ENCODE measurements at places on chromosomes 3 and 15.

DNA sequence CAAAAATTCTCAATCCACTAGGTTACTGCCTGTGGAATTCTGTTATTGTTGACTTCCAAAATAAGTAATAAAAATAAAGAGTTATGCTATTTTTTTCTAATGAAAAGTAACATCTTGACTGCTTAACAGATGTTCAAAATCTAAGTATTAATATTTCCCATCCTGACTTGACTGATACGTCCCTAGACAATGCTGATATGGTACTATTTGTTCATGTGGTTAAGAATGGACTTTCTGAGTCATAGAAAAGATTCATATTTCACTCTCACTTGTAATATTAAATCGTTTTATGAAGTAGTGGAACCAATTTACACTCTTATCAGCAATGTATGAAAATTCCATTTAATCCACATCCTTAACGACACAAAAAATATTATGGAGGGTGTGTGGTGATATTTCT, 104.8 kb upstream of the PLSCR5 start:
- DNase-seq, result no peak

GRCh38 chr3:133940536-133940935, 44.9 kb upstream of the RAB6B start:
- no peak for DNase-seq

GRCh38 chr3:73657186-73657585, 32.4 kb upstream of the PDZRN3 start:
- DNase-seq, result no peak

DNA sequence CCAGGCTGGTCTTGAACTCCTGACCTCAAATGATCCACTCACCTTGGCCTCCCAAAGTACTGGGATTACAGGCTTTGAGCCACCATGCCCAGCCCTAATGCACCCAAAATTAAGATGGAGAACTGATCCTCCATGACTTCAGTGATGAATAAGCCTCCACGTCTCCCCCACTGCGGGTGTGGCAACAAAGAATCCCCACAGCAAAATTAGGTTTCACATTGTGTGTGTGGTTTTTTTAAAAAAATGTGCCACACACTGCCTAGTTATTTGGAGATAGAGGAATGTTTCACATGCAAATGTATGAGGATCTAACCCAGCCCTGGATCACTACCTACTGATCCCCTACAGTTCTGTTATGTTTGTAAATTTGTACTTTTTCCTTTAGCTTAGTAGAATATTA, 17.3 kb downstream of the HDAC11 start:
- DNase-seq, result no peak

DNA sequence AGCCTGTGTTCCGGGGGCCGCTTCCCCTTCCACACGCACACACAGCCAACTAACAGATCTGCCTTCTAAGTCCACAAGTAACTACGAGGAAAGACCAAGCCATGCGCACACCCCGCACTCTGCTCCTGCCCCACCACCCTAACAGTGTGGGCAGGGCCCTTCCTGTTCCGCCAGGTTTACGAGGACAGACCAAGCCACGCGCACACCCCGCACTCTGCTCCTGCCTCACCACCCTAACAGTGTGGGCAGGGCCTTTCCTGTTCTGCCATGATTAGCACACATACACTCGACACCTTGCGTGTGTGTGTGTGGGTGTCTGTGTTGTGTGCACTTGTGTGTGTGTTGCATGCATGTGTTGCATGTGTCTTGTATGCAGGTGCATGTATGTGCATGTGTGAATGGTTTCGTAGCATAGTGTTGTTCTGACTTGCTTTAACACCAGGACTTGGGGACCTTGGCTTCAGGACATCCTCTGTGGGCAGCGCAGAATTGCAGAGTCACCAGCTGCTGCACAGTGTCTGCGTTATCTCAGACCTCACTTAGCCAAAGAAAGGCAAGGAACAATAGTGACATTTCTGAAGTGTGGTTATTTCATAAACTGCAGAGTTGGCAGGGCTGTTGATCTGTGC, 114.4 kb downstream of the CHSY1 start:
- no peak for DNase-seq

DNA sequence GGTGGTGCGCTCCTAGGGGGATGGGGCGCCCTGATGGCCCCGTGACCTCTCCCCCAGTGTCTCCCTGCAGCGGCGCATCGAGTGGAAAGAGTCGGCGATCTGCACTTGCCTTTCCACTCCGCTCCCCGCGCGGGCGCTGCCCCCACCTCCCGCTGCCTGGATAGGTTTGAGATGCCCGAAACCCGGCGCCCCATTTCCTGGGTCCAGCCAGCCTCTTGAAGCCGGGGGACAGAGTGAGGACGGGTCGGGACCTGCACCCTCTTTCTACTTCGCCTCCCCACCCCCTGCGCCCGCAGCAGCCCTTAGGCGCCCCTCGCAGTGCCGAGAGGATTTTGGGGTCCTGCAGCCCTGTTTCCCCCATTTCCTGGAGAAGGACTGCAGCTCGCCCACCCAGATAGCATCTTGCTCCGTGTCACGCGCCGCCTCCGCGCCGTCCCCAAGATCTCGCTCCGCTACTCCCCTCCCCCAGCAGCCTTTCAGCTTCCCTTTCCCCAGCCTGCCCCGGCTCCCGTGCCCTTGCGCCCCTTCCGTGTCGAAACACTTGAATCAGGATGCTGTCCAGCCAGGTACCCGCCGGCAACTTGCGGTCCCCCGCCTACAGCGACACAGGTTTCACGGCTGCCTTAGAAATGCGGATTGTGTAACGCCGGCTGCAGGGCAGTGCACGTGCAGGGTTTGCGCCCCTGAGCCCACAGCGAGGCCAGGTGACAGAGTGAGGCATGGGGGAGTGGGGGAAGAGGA, 519 bp downstream of the ABHD6 start:
- DNase-seq, result peak; percentile 46

- no peak for DNase-seq
Observed at GRCh38 chr15:96331945-96332636, 1.6 kb downstream of the NR2F2 start.
